ENCODE measurements at places on chromosomes 12 and 14. TPM values are rescaled to one million over a fixed set of nuclear protein-coding genes. Genes with fewer than 3 reads are reported as not detected.

Gene GPHB5
- not detected for total RNA-seq

- DNase-seq, result no peak
- no peaks in the 10 kb centered on the region for H3K27me3 ChIP-seq
- H3K4me3 ChIP-seq, result no peak overlapping the region
- H3K27ac ChIP-seq, result no peak overlapping the region
Measured at GRCh38 chr12:126247936-126248335, 1182.7 kb downstream of the AACS start.

Gene DDN
- 0.66 TPM for total RNA-seq

- H3K36me3 ChIP-seq, result no peaks in the 10 kb centered on the region
- H3K27me3 ChIP-seq, result no peaks in the 10 kb centered on the region
- H3K4me3 ChIP-seq, result no peak overlapping the region
- no peak for DNase-seq
- no peaks in the 10 kb centered on the region for H3K4me1 ChIP-seq
Measured at GRCh38 chr12:68425998-68426397, 93.8 kb upstream of the MDM1 start.

GRCh38 chr14:104702673-104703072, 13.3 kb downstream of the INF2 start:
- H3K4me3 ChIP-seq, result no peak overlapping the region
- no peak for DNase-seq

Gene GLIPR1L2
- total RNA-seq, result 1.6 TPM

Gene PLXNC1
- 4.9 TPM for total RNA-seq

GRCh38 chr12:85445060-85445938, 165.3 kb downstream of the ALX1 start:
- no peaks in the 10 kb centered on the region for H3K36me3 ChIP-seq
- H3K4me3 ChIP-seq, result no peak overlapping the region
- no peaks in the 10 kb centered on the region for H3K27me3 ChIP-seq
- H3K27ac ChIP-seq, result no peak overlapping the region

Gene OLR1
- total RNA-seq, result 5.7 TPM

Gene SLC41A2
- total RNA-seq, result 58.6 TPM

Gene WDR89
- 7.3 TPM for total RNA-seq

DNA sequence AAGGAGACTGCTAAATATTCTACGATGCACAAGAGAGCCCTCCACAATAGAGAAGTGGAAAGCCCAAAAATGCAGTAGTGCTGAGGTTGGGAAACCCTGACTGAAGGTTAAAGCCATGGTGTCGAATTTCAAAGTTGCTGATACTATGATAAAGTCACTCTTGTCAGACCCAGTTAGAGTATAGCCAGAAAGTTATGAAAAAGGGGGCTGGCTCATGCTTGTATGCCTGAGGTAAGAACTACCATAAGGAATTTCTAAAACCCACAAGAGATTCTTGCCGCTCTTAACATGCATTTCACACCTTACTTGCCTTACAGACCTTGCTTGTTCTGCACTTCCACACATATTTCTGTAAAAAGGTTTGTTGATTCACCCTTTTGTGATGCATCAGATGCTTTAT, 184.6 kb downstream of the SLC6A15 start:
- no peak for DNase-seq
- no peaks in the 10 kb centered on the region for H3K36me3 ChIP-seq
- no peak overlapping the region for H3K4me3 ChIP-seq
- no peaks in the 10 kb centered on the region for H3K27me3 ChIP-seq
- no peak overlapping the region for H3K27ac ChIP-seq

Gene TMEM30B
- total RNA-seq, result 30.4 TPM

Gene MIPOL1
- 27.0 TPM for total RNA-seq

GRCh38 chr14:89205137-89205740, 211.8 kb downstream of the FOXN3 start:
- peaks cover 12% of the 10 kb centered on the region for H3K4me1 ChIP-seq
- DNase-seq, result no peak
- H3K4me3 ChIP-seq, result no peak overlapping the region
- no peak overlapping the region for H3K27ac ChIP-seq
- no peaks in the 10 kb centered on the region for H3K36me3 ChIP-seq

Gene TOMM20L
- 19.7 TPM for total RNA-seq

GRCh38 chr14:68510201-68511128, 282.4 kb downstream of the ZFP36L1 start:
- DNase-seq, result no peak
- no peaks in the 10 kb centered on the region for H3K36me3 ChIP-seq
- H3K27ac ChIP-seq, result no peak overlapping the region
- peaks cover 54% of the 10 kb centered on the region for H3K4me1 ChIP-seq
- H3K4me3 ChIP-seq, result no peak overlapping the region
- H3K27me3 ChIP-seq, result no peaks in the 10 kb centered on the region

Gene ALDH1L2
- 31.1 TPM for total RNA-seq

DNA sequence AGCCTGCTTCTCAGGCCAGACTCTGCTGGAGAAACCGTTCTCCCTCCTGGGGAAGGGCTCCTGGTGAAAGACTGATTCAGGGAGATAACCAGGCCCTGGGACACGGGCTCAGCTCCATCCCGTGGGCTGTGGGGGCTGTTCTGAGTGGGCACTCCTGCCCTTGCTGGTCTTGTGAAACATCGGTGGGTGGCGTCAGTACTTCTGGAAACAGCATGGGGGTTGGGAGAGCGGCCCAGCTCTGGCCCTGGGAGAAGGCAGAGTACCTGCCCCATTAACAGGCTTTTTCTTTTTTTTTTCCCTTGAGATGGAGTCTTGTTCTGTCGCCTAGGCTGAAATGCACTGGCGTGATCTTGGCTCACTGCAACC, 786 bp downstream of the SLC25A47 start:
- H3K4me3 ChIP-seq, result no peak overlapping the region
- no peaks in the 10 kb centered on the region for H3K27me3 ChIP-seq
- DNase-seq, result no peak
- H3K27ac ChIP-seq, result no peak overlapping the region
- peaks cover 9% of the 10 kb centered on the region for H3K4me1 ChIP-seq
- H3K36me3 ChIP-seq, result no peaks in the 10 kb centered on the region

DNA sequence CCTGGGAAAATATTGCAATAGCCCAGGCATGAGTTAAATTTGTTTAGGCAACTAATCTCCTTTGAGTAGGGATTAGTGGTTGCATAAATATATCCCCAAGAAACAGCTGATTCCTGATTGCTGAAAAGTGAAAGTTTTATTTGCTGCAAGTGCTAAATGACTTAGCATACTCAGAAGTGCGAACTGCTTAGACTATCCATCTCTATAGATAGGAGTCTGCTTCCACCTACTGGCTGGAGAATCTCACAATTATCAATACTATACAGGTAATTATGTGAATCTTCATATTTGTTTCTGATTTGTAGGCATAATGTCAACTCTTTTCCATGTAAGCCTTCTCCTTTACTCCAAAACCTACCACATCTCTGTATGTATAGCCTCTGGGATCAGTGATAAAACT, 12.0 kb upstream of the SLCO1B3 start:
- no peak overlapping the region for H3K27ac ChIP-seq
- DNase-seq, result no peak

- H3K27me3 ChIP-seq, result no peaks in the 10 kb centered on the region
- peaks cover 5% of the 10 kb centered on the region for H3K4me1 ChIP-seq
- no peak overlapping the region for H3K27ac ChIP-seq
- no peaks in the 10 kb centered on the region for H3K36me3 ChIP-seq
- no peak overlapping the region for H3K4me3 ChIP-seq
Measured at GRCh38 chr14:99131632-99132271, 140.2 kb downstream of the BCL11B start.

Gene STAC3
- 2.0 TPM for total RNA-seq

- no peaks in the 10 kb centered on the region for H3K36me3 ChIP-seq
- no peaks in the 10 kb centered on the region for H3K27me3 ChIP-seq
- no peaks in the 10 kb centered on the region for H3K4me1 ChIP-seq
Measured at GRCh38 chr14:99055816-99056215, 216.2 kb downstream of the BCL11B start.

DNA sequence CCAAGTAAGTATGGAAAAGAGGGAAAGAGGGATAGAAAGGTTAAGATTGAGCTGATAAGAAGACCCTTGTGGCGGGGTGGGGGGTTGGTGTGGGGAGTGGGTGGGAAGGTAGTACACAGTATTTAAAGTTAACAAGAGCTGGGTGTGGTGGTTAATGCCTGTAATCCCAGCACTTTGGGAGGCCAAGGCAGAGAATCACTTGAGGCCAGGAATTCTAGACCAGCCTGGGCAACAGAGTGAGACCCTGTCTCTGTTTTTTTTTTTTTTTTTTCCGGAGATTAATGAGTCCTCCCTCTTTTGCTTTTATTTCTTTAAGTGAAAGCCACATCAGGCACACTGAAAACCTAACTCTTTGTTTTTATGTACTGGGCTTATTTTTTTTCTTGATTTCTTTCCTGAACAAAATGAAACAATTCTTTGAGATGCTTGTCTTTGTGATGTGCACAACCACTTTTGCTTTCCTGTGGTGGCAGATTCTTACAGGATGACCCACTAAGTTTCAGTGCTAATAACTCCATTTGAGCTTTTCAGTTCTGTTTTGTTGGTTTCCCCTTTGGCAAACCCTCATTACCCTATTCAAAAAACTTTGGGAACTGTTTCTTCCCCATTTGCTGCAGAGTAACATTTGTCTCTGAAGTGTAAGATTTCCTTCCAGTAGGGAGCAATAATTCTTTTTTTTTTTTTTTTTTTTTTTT, 54.8 kb downstream of the WNK1 start:
- H3K4me3 ChIP-seq, result no peak overlapping the region
- no peak for DNase-seq
- H3K27me3 ChIP-seq, result no peaks in the 10 kb centered on the region
- H3K27ac ChIP-seq, result no peak overlapping the region

Gene TAS2R9
- total RNA-seq, result not detected

GRCh38 chr12:55073043-55074022, 52.9 kb upstream of the OR9K2 start:
- peak; percentile 82 for DNase-seq
- no peaks in the 10 kb centered on the region for H3K4me1 ChIP-seq
- H3K27ac ChIP-seq, result no peak overlapping the region
- H3K4me3 ChIP-seq, result no peak overlapping the region

Gene ARG2
- total RNA-seq, result 4.6 TPM

DNA sequence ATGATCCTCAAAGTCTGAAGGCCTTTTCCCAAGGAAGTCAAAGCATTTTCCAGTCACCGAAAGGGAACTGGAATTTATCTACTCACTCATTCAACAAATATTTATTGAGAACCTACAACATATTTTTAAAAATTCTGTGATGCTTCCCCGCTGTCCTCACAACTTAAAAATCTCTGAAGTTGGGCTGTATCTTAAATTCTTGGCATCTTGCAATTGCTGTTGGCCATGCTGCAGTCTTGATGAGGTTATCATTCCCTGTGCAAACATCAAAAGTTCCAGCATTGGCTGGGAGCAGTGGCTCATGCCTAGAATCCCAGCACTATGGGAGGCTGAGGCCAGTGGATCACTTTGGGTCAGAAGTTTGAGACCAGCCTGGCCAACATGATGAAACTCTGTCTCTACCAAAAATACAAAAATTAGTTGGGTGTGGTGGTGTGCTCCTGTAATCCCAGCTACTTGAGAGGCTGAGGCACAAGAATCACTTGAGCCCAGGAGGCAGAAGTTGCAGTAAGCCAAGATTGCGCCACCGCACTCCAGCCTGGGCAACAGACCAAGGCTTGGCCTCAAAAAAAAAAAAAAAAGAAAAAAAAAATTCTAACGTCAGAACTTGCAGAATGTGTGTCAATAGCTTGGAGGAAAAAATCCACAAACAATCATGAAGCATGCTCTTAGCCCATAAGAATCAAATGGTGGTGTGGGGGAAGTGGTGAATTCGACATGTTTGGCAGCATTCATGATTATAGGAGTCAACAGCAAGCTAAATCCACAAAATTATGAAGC, 34.9 kb downstream of the CCDC177 start:
- no peaks in the 10 kb centered on the region for H3K4me1 ChIP-seq
- H3K27me3 ChIP-seq, result no peaks in the 10 kb centered on the region

DNA sequence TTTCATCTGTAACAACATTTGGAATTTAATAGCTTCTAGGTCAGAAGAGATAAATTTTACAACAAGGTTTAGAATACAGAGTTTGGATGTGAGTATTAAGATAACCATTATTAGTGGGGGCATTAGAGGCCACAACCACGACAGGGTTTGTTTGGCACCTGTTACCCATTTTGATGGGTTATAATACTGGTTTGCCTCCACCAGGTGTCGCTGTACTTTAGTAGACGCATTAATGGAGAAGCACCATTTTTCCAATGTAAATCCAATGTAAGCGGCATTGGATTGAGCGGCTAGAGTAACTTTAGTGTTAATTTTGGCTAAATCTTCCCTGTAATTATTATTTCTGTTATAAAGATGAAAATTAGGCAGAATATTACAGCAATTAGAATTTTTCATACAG, 136.2 kb downstream of the SLCO1B3 start:
- peak; percentile 50 for DNase-seq
- no peaks in the 10 kb centered on the region for H3K4me1 ChIP-seq
- H3K36me3 ChIP-seq, result no peaks in the 10 kb centered on the region
- H3K4me3 ChIP-seq, result no peak overlapping the region
- no peak overlapping the region for H3K27ac ChIP-seq

DNA sequence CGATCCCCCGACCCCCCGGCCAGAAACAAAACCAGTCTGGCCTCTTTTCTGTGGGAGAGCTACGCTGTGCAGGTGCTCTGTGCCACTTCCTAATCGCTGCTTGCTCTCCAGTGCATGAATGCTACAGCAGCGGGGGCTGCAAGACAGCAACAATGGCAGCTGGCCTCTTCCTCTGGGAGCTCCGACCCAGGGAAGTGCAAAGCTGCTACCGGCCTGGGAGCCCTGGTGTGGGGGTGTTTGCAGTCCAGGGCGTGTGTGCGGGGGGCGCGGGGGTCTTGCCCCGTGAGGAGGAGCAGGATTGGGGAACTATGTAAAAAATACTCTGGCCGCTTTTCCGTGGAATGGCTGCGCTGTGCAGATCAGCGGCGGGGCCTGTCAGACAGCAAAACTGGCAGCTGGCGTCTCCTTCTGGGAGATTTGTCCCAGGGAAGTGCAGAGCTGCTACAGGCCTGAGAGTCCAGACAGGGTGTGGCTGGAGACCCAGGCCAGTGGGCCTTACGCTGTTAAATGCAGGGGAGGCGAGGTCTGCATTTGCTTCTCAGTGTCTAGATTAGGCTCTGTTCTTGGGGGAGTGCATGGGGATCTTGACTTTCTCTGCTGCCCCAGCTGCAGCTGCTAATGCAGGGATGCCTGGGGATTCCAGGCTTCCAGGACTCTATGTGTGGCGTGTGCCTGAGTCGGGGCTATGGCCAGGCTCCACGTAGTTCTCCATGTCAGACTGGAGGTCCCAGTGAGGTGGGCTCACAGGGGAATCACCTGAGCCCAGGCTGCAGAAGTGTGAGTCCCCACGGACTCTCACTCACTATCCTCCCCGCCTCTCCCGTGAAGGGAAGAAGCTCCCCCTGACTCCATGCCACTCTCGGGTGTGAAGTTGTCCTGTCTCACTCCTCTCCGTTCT, 344.5 kb downstream of the AEBP2 start:
- H3K36me3 ChIP-seq, result no peaks in the 10 kb centered on the region
- H3K4me3 ChIP-seq, result no peak overlapping the region
- H3K4me1 ChIP-seq, result no peaks in the 10 kb centered on the region
- no peak for DNase-seq

Gene SLC7A7
- total RNA-seq, result 6.9 TPM

Gene EIF2S1
- total RNA-seq, result 17.5 TPM

DNA sequence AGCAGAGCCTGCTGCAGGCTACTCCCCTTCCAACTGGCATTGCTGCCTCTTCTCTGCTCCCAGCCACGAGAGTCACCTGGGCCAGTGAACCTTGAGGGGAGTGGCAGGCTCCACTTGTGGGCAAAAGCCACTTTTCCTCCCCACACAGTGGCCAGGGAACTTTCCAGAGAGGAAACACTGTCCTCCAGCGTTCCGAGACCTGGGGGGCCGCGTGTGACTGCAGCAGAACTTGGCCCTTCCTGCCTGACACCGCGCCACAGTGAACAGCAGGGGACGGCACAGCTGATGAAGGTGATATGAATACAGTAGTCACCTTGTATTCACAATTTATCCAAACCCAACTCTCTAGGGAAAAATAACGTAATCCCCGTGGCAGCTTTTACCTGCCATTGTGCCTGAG, 114.9 kb downstream of the PIWIL1 start:
- H3K36me3 ChIP-seq, result no peaks in the 10 kb centered on the region
- H3K27ac ChIP-seq, result no peak overlapping the region
- H3K4me3 ChIP-seq, result no peak overlapping the region
- no peak for DNase-seq
- no peaks in the 10 kb centered on the region for H3K4me1 ChIP-seq

Measured in body of pancreas (tissue), 4 donors.